ENCODE measurements at places on chromosomes 12 and 14.

DNA sequence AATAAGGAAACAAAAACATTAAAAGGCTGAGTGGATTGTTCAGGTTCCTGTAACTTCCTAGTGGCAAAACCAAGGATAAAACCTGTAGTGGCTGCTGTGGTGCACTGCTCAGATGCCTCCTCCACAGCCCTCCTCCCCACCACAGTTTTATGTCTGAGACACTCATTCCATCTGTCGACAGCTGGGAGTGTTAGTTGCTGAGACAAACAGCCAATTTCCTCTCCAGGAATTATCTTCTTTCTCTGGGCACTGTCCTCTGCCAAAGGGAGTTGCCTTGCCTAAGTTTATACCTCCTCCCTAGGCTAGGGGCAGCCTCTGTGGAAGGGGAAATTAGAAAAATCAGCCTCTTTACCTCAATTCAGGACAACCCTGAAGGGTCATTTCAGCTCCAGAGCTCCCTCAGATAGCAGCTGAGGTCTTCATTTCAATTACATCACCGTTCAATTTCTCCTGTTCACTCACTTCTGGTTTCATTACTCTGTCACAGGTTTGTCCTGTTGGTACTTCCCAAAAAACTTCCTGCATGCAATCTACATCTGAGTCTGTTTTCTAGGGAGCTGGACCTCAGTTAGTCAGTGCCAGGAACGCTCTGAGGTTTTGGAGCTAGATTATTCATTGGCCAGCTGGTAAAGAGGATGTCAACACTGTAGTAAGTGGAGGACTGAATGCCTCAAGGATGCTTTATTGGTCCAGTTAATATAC, 74.9 kb upstream of the ATP2B1 start:
- DNase-seq = no peak

DNA sequence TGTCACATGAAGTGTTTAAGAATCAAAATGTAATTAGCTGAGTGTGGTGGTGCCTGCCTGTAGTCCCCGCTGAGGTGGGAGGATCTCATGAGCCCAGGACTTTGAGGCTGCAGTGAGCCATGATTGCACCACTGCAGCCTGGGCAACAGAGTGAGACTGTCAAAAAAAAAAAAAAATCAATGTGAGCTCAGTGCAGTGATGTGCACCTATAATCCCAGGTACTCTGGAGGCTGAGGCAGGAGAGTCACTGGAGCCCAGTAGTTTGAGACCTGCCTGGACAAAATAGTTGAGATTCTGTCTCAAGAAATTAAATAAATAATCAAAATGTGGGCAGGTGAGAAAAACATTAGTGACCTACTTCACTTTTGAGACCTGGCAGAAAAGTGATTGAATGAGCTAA, 140.0 kb downstream of the MON2 start:
- DNase-seq = no peak

DNA sequence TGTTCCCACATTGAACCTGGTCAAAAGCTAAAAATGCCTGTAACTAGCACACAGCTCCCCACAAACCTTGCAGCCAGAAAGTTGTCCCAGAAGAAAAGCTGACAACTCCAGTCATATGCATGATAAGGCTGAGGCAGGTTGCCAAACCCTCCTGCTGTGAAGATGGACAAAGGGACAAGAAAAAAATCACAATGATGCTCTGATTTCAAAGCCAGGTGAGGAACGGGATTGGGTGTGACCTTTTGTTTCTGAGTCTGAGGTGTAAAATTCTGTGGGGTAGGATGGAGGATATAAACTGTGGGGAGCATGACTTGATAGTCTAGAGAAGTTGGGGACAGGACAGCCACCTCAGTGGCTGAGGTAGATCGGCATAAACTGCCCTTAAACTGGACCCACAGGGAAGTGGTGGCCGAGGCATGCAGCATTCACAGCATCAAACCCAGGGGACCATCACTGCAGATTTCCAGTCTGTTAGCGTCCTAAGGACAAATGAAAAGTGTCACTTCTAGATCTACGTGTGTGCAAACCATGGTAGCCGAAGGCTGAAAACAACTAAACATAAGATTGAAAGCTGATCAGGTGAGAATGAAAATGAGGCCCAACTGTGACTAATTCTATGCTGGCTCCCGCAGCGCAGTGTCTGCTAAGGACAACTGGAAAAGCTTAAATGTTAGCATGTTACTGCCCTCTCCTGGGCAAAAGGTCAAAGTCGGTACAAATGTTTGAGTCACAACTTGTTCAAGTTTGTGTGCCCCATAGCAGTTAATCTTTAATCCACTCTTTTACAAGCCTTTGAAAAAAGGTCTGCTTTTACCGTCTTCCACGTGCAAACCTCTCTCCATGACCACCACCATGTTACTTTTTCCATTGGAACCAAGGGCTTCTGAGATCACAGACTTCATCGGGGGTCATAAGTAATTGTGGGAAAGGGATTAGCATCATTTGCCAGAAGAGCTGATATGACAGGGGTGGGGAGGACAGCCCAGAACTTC, 39.8 kb downstream of the GRIN2B start:
- DNase-seq = no peak

- DNase-seq = no peak
These were observed 3.9 kb upstream of the RNU6-7 start for GRCh38 chr14:32197919-32198318.

DNA sequence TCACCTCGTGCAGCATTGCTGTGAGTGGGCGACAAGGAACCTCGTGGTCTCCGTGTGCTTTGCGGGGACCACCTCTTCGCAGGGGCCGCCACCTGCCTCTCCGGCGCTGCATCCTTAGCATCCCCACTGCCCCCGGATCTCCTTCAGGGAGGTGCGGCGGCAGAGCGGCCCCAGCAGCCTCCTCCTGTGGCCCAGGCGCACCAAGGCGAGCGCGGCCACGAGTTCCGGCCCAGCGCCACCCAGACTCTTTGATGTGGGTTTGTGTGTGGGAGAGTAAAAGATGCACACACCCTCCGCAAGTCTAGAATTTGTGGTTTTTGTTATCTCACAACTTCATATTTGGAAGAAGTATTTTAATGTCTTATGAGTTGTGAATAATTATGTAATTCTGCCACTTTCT, 118.8 kb upstream of the DIO3 start:
- peak; percentile 79 for DNase-seq

DNA sequence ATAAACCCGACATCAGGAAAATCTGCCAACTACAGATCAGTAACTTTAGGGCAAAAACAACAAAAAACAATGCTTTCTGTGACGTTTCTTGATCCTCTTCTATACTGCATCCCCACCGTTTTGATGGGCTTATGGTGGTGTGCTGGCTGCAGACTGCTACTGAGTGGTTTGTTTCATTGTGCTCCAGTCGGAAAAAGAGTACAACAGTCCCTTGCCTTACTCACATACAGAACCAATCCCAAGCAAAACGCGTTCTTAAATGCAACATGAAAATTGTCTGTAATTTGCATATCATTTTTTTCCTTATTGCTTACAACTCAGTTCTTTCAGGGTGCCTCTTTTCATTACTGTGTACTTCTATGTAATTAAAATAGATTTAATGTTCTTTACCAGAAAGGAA, 2.3 kb downstream of the ETV6 start:
- no peak for DNase-seq

GRCh38 chr12:132812631-132813305, 15.9 kb downstream of the GOLGA3 start:
- DNase-seq = peak; percentile 23

GRCh38 chr12:56695327-56696101, 7.4 kb upstream of the PTGES3 start:
- DNase-seq = no peak

- DNase-seq = no peak
These were observed 261.7 kb upstream of the CRY1 start for GRCh38 chr12:107355004-107355565.

DNA sequence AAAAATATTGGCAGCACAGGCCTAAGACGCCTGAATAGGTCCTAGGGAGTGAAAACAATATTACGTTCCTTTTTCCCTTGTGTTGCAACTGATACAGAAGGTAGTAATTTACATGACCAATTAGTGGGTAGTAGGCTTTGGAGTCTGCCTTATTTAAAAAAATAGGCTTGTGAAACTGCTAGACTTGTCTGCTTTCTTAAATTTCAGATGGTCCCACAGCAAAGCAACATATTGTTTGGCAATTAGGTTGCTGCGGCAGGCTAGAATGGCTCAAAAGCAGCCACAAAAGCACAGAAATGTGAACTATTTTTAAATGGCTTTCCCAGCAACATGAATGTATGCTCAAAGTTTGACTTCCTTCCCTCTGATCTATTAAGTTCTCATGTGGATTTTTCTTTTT, 211.9 kb downstream of the TTC8 start:
- DNase-seq = no peak

- no peak for DNase-seq
These were observed 268.5 kb upstream of the PPFIA2 start for GRCh38 chr12:82027612-82028011.

GRCh38 chr14:22780105-22780679, 13.7 kb downstream of the OXA1L start:
- DNase-seq = no peak

GRCh38 chr14:38880643-38881524, 222.2 kb downstream of the SEC23A start:
- DNase-seq = no peak

- peak; percentile 95 for DNase-seq
These were observed 60.0 kb downstream of the PPP2R5C start for GRCh38 chr14:101821528-101821927.

DNA sequence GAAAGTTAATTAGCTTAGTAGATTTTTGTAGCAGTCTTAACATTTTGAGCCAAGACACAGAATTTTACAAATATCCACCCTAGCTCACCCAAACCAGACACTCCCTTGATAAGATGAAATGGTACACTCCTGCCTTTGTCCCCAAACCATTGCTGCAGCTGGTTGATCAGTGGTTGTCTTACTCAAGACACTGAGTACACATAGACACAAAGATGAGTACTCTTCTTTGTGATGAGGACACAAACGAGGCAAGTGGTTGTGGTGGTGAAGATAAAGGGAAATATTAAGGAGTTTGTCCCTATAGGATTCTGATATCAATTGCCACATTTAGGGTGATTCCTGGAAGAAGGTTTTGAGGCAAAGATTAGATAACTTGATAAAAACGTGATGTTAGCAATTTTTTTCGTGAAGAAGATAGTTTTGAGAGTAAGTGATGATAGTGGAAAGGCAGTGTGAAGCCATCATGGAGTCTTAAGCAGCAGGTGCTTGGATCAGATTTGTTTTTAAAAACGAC, 21.4 kb upstream of the ATP2B1 start:
- no peak for DNase-seq

DNA sequence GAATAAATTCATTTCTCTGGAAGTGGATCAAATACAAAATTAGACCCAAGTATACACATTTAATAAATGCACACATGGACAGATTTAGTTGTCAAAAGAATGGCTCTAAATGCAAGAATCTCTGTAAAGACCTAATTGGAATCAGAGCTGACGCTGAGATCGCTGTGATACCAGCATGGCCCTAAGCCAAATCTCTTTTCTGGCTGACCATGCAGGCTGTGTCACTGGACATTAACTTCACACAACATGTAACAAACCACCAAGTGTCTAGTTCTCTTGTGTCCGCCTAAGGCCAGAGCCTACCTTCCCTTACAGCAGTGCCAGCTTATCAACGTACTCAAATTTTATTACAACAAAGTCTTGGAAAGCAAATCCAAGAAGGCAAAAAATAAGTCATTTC, 127.5 kb downstream of the MED13L start:
- no peak for DNase-seq

DNA sequence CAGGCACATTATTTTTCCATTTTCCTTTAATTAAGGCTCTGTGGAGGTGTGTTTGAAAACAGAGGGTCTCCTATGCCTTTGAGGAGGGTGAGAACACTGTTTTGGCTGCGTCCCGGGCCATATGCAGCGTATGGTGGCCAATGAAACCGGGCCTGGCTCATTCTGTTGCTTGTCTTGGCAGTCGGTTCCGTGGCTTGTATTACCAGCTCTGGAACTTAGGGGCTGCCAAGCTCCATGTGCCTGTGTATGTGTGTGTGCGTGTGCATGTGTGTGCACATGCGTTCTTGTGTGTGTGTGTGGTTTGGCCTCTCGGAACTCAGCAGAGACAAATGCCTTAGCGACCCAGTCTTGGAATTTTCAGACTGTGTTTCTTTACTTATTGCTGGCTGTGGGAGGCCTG, 2.7 kb downstream of the JDP2 start:
- DNase-seq = no peak

DNA sequence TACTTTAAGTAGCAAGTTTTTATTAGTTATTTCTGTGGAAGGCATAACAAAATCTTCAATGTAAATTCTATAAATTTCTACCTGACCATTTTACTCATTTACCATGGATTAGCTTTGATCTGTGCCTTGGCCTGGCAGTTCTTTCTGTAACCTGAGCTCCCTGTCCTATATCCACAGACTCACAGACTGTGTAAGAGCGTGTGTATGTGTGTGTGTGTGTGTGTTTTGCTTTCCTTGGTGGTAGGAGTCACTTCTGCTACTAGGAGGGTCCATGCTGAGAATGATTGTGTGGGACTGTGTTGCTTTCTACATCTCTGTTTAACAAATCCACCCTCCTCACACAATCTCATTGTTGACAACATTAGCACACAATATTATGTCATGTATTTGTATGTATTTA, 221.2 kb upstream of the PELI2 start:
- DNase-seq = no peak

- no peak for DNase-seq
These were observed 476.5 kb upstream of the TBX3 start for GRCh38 chr12:115160271-115161128.

- no peak for DNase-seq
These were observed 69.3 kb downstream of the SERPINA3 start for GRCh38 chr14:94681300-94682060.

DNA sequence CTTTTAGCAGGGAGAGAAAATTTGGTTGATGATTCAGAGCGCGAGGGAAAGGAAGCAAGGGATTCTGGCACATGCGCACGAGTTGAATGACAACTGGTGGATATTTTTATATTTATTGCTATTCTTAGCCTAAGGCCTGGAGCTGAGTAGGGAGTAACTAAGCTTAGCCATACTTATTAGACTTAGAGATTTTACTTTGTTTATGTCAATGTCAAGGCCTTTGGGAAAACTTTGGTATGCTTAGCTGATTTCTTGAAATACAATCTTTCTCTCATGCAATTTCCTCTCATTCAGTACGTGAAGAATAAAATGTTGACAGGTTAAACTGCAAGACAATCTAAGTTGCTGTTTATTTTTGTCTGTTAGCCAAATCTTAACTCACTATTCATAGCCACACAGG, 101.1 kb downstream of the CRADD start:
- DNase-seq = no peak

GRCh38 chr14:84202486-84202885, 1327.5 kb upstream of the FLRT2 start:
- DNase-seq = no peak

DNA sequence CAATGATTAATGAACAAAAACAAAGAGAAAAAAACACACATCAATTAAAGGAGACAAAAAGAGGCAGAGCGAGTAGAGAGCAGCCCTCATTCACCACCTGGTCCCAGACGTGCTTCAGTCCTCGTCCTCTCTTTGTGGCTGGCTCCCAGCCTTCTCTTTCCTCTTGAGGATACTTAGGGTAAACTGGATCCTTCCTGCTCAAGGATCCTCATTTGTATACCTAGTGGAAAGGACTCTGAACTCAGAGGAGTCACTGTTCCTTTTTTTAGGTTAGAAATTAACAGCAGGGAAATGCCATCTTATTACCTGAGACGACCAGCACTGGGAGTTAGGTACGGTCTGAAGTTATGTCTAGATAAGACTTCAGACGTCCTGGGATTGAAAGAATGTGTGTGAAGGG, 9.7 kb downstream of the MLEC start:
- no peak for DNase-seq

GRCh38 chr12:44774815-44775411, 101.2 kb downstream of the NELL2 start:
- DNase-seq = peak; percentile 69
